ENCODE measurements at places on chromosomes 4 and X.

- no peak for DNase-seq
Measured at GRCh38 chr4:26938516-26938915, 77.9 kb downstream of the STIM2 start.

GRCh38 chr4:110364911-110365520 is 110.9 kb upstream of the ENPEP start:
- no peak for DNase-seq

GRCh38 chr4:1195891-1196401 is 23.6 kb upstream of the SPON2 start:
- DNase-seq: no peak

GRCh38 chr4:108946237-108946636 is 183.4 kb upstream of the ETNPPL start:
- no peak for DNase-seq

DNA sequence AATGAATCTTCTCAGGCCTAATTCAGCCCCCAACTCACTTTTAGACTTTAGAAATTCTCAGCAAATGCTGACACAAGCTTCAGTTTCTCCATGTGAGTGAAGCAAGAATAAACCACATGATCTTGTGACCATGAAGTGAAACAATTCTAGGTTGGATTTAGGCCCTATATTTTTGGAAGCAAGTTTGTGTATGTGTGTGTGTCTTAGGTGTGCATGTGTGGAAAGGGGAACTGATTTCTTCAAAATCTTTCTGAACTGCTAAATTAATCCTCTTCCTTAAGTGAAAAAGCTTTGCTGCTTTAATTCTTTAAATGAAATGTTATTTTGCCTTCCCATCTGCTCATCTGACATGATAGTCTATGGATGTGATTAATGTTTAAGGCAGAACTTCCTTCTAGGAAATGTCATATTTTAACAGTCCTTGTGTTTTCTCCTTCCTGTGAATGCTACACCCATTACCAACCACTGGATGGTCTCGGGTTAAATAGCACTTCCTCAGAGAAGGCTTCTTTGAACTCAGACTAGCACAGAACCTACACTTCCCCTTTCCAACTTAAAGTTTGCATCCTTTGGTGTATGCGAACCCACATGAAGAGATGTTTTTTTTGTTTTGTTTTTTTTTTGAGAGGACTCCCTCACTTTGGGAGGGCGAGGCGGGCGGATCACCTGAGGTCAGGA is 1.2 kb upstream of the TMEM144 start:
- no peak for DNase-seq

- no peak for DNase-seq
Measured at GRCh38 chr4:12050357-12050756, 621.7 kb upstream of the HS3ST1 start.

- no peak for DNase-seq
Measured at GRCh38 chrX:47723689-47724088, 64.7 kb upstream of the UXT start.

DNA sequence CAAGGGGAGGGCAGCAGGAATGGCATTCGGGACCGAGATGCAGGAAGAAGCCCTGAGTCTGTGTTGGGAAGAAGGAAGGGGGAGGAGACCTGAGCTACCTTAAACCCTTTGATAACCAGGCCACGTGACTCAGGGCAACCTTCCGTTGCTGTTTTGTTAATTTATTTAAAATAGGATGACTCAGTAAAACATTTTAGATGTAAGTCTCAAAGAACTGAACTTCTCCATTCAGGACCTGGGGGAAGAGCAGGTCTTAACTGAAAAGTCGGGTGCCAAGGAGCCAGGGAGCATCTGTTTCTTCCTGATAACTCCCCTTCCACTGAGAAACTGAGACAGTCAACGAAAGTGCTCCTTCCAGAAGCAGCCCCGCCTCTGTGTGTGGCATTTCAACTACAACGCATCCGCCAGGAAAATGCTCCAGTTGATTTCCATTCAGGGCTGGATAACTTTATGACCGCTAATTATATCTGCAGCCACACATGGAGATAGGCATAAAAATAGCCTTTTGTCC is 88.0 kb downstream of the IRF2 start:
- no peak for DNase-seq

GRCh38 chr4:139501527-139501926 is 47.6 kb downstream of the RAB33B start:
- no peak for DNase-seq

- no peak for DNase-seq
Measured at GRCh38 chr4:7850489-7850888, 89.2 kb downstream of the AFAP1 start.

GRCh38 chrX:134718105-134718965 is 60.1 kb upstream of the PLAC1 start:
- DNase-seq: no peak

GRCh38 chr4:102037566-102037965 is 247.0 kb downstream of the BANK1 start:
- DNase-seq: no peak

- DNase-seq: no peak
Measured at GRCh38 chr4:106803083-106803482, 233.0 kb downstream of the DKK2 start.

DNA sequence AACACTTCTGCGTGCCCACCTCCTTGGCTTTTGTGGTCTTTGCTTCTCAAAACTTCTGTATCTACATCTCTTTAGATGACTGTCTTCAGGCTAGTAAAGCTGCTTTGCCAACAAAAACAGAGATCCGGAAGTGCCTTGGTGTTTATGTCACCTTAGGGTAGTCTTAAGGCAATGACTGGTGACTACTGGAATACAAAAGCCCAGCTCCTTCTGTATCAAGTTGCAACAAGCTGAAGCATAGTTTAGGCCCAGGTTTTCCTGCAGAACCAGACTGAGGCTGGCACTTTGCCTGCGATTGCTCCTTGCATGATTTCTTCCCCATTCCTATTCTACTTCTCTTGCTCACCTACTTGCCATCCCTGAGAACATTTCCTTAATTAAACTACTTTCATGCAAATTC is 333.8 kb downstream of the DMD start:
- DNase-seq: no peak

DNA sequence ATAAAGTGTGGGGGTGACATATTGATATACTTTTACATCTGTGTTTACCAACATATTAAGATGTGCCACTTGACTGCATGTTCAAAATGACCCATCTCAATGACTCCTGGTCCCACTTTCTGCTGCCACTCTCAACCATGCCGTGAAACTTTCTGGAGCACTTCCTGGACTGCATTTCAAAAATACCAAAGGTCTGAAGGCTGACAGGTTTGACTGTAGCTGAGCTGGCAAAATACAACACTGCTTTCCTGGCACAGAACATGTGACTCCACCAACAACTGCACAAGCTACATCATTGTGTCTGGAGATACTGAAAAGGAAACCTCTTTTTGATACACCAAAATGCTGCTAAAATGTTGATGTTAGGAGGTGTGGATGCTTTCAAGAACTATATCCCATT is 184.8 kb downstream of the UNC5C start:
- no peak for DNase-seq

DNA sequence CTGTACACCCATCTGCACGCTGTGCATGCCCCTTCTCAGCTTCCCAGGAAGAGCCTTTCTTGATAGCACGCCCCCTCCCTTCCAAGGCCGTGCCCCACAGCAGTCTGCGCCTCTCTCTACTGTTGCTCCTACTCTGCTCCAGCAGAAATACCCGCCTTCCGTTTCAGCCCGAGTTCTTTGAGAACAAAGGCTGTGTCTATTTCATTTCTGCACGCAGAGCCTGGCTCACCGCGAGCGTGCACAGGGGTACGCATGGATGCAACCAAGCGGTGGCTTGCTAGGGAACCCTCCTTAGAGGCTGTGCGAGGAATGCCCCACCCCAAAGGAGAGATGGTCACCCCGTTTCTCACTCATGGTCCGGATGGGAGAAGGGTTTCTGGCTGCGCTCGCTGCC is 485 bp downstream of the AADAT start:
- DNase-seq: no peak

- no peak for DNase-seq
Measured at GRCh38 chr4:169030562-169030982, 20.5 kb upstream of the CBR4 start.

DNA sequence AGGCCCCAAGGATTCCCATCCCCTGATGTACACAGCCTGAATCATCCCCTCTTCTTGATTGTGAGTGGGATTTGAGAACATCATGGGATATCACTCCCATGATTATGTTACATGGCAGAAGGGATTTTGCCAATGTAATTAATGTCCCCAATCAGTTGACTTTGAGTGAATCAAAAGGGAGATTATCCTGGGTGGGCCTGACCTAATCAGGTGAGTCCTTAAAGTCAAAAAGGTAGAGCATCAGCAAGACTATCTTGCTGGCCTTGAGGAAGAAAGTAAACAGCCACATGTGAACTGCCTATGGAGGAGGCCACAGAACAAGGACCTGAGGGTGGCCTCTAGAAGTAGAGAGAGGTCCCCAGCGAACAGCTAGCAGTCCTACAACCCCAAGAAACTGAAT is 203.1 kb upstream of the ATP6AP2 start:
- no peak for DNase-seq

GRCh38 chr4:98657531-98658286 is 702 bp downstream of the TSPAN5 start:
- no peak for DNase-seq

DNA sequence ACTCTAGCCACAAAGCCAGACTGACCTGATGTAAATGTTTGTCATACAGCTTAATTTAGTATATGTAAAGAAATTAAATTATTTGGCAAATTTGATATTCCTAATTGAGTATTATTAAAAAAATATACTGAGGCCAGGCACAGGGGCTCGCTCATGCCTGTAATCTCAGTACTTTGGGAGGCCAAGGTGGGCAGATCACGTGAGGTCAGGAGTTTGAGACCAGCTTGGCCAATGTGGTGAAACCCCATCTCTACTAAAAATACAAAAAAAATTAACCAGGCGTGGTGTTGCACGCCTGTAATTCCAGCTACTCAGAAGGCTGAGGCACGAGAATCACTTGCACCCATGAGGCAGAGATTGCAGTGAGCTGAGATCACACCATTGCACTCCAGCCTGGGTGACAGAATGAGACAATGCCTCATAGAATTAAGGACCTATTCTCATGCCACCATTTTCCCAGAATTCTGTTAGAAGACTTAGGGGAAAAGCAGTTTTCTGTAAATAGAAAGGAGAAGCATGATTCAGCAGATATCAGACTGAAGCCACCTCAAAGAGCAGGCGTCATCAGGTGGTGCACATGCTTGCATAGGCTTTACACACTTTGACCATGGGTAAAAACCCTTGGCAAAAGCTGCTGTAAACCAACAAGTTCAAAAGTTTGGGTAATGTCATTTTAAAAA is 6.1 kb downstream of the UBQLN2 start:
- no peak for DNase-seq

- no peak for DNase-seq
Measured at GRCh38 chrX:50705042-50705441, 109.0 kb downstream of the SHROOM4 start.

DNA sequence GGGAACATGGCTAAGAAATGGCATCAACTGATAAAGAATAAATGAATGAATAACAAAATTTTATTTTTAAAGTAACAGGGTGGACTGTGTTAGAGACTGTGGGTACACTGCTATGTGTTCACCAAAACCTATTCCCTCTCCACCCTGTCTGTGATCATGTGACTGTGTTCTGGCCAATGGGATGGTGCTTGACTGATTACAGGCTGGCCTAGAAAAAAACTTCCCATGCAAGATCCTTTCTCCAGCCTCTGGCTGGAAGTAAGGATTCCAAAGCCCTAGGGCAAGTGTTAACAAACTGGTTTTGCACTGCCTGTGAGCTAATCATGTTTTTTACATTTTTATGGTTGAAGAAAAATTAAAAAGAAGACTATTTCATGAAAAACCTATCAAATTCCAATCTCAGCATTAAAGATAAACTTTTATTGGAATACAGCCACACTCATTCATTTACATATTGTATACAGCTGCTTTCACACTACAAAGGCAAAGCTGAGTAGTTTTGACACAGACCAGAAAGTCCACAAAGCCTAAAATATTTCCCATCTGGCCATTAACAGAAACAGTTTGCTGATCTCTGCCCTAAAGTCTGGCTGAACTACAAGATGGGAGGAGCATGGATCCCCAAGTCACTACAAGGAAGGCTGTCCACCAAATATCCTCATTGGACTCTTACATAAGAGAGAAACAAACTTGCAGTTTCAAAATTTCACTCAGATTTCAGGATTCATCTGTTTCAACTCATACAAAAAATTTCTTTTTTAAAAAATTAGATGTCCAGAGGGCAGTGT is 133.2 kb downstream of the ARHGAP6 start:
- DNase-seq: no peak

DNA sequence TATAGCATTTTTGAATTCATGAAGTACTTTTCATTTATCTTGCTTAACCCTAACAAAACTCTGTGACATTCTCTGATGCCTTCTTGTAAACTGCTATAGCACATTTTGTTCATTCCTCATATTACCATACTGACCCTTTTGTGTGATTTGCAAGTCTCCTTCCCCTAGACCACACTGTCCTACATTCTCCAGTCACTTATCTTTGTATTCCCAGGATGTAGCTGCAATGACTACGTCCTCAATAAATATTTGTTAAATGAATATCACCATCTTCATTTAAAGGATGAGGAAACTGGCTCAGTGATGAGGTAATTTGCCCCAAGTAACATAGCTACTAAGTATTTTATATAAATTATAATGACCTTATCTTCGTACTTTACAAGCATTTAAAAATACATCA is 11.9 kb downstream of the HUWE1 start:
- DNase-seq: no peak

GRCh38 chr4:100450449-100450848 is 67.4 kb downstream of the EMCN start:
- DNase-seq: no peak

DNA sequence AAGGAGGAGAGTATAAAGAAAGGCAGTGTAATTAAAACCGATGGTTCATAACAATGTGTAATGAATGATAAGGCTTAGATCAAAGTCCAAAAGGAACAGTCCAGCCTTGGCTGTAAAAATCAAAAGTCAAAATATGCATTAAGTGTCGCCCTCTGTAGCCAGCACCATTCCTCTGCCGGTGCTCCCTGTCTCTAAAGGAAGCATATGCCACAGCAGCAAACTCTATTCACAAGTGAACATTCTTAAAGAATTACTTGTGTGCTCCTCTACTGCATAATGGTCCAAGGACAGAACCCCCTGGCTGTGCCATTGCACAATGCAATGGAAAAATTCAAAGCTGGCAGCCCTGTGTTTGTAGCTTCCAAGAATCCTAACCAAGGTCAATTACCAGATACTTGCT is 16.3 kb upstream of the MBNL3 start:
- no peak for DNase-seq

DNA sequence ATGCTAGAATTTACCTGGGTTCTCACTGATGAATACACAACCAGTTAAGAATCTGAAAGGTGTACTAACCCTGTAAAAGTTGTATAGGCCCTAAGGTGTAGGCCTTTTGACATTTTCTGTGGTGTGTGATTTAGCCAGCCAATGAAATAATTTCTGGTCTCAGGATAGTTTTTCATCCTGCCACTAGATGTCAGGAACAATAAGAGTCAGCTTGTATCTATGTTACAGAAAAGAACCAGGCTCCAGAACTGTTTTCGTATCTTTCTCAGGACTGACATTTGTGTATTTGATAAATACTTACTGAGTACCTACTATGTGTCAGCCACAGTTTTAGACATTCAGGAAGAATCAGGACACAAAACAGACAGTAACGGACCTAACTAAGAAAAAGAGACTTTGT is 673.6 kb upstream of the TENM3 start:
- no peak for DNase-seq

All from activated T-cell treated with anti-CD3 and anti-CD28 coated beads for 4 hours (primary cell).